Effector memory CD4-positive, alpha-beta T cell (primary cell): ENCODE measurements at places on chromosomes 2 and 18.

- H3K36me3 ChIP-seq = no peaks in the 10 kb centered on the region
- no peaks in the 10 kb centered on the region for H3K27me3 ChIP-seq
- H3K4me1 ChIP-seq = no peaks in the 10 kb centered on the region
- DNase-seq = no peak
- no peak overlapping the region for H3K4me3 ChIP-seq
These were observed 243.0 kb upstream of the SPRED2 start for GRCh38 chr2:65675350-65675749.

DNA sequence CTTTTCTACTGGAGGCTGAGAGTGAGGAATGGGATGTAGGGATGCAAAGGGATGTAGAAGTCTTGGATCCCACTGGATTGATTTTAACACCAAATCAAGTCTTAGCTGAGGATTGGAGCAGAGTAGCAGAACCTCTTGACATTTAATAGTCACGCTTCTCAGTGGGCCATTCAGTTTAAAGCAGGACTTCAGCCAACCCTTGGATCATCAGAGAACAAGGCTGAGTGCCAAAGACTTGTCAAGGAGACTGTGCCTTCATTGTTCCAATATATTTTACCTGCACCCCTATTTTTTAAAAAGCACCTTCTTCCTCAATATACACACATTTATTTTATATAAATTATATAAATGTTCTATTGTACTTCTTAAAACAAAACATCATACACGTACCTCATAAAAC, 242.4 kb upstream of the ST6GAL2 start:
- no peaks in the 10 kb centered on the region for H3K36me3 ChIP-seq
- H3K27me3 ChIP-seq = no peaks in the 10 kb centered on the region
- no peaks in the 10 kb centered on the region for H3K4me1 ChIP-seq
- no peak overlapping the region for H3K27ac ChIP-seq
- H3K4me3 ChIP-seq = no peak overlapping the region

- no peaks in the 10 kb centered on the region for H3K36me3 ChIP-seq
- DNase-seq = no peak
- H3K27ac ChIP-seq = no peak overlapping the region
- H3K27me3 ChIP-seq = no peaks in the 10 kb centered on the region
- no peaks in the 10 kb centered on the region for H3K4me1 ChIP-seq
These were observed 568.3 kb downstream of the LRRTM4 start for GRCh38 chr2:76953733-76954347.

DNA sequence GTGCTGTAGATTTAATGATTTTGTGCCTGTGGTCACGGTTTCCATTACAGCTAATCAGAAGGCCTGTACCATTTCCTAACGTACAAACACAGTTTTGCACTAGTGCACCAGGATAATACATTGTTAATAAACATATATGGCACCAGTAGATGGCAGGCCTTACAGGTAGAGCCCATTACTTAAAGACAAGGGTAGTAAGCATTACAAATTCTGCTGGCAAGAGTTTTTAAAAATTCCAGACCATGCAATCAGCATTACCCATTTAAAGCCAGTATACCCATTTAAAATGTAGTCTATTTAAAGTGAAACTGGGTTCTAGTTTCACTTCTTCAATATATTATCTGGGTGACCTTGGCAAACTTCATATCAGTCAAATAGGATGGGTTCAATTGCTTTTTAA, 224.2 kb downstream of the NUP35 start:
- no peaks in the 10 kb centered on the region for H3K36me3 ChIP-seq
- no peak for DNase-seq
- no peak overlapping the region for H3K4me3 ChIP-seq
- no peak overlapping the region for H3K27ac ChIP-seq
- H3K27me3 ChIP-seq = no peaks in the 10 kb centered on the region
